ENCODE measurements at places on chromosomes 4 and X. TPM values are rescaled to one million over a fixed set of nuclear protein-coding genes. Genes with fewer than 3 reads are reported as not detected.
A peak's percentile ranks its signal among the peaks of the same experiment; 100 is the strongest.

FAM114A1 gene
- 120 TPM for total RNA-seq

DNA sequence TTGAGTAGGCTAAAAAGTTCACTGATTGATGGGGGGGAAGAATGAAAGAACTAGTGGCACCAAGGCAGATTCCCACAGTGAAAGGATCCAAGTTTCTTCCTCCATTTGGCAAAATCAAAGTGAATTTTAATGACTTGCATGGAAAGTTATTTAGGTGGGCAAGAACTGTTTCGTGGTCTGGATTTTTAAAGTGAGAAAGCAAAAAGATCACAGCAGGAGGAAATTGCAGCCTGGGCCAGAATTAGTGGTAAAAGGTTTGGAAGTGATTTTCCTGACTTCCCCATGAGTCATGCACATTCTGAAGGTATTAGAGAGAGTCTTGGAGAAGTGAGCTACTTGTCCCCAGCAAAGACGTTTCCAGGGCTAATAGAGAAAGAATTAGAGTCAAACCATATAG lies 207.8 kb downstream of the ANTXR2 start:
- DNase-seq = no peak

PQBP1 gene
- 83.1 TPM for total RNA-seq

GRCh38 chr4:41477181-41477905 lies 60.6 kb upstream of the LIMCH1 start:
- DNase-seq = no peak

- no peak for DNase-seq
Observed at GRCh38 chr4:119585771-119586170, 42.8 kb downstream of the PDE5A start.

- DNase-seq = no peak
Observed at GRCh38 chrX:111869639-111870034, 6.3 kb upstream of the TRPC5OS start.

GRCh38 chrX:37509349-37509748 lies 62.1 kb upstream of the LANCL3 start:
- DNase-seq = no peak

GRCh38 chr4:6967846-6968340 lies 58.3 kb downstream of the TBC1D14 start:
- DNase-seq = no peak

- no peak for DNase-seq
Observed at GRCh38 chr4:140243278-140243753, 89.3 kb upstream of the MAML3 start.

DNA sequence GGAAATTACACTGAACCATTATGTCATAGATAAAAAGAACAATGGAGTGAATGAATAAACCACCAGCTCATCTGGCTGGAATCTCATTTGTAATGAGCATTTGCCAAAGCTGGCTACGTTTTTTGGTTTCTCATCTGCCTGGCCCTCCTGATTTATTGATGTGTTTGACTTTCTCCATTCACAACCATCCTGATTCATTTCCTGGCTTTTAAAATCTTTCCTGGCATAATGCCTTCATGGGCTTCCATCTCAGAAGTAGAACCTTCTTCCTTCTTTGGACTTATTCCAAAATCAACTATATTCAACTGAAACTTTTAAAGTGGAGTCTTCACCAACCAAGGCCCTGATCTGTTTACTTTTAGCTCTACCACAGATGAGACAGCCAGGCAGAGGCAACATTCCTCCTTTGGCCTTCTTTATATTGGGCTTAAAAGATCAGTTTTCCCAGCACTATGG lies 36.0 kb upstream of the ARSJ start:
- DNase-seq = no peak

LUZP4 gene
- total RNA-seq = not detected

GRCh38 chr4:112889619-112890527 lies 159.6 kb upstream of the ANK2 start:
- no peak for DNase-seq

DNA sequence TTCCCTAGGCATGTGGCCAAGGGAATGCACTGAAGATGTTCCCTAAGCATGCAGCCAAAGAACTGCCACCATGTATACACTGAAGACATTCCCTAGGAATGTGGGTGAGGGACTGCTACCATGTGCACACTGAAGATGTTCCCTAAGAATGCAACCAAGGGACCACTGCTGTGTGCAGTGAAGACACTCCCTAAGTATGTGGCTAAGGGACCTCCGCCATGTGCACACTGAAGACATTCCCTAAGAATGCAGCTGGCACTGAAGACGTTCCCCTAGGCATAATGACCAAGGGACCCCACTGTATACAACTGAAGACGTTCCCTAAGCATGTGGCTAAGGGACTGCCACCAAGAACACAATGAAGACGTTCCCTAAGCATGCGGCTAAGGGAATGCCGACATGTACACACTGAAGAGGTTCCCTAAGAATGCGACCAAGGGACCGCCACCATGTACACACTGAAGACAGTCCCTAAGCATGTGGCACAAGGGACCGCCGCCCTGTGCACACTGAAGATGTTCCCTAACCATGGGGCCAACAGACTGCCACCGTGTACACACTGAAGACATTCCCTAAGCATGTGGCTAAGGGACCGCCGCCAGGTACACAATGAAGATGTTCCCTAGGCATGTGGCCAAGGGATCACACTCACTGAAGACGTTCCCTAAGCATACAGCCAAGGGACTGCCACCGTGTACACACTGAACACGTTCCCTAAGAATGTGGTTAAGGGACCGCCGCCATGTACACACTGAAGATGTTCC lies 25.6 kb downstream of the DHRSX start:
- DNase-seq = no peak

- DNase-seq = no peak
Observed at GRCh38 chr4:1759818-1760223, 33.3 kb upstream of the FGFR3 start.

DNA sequence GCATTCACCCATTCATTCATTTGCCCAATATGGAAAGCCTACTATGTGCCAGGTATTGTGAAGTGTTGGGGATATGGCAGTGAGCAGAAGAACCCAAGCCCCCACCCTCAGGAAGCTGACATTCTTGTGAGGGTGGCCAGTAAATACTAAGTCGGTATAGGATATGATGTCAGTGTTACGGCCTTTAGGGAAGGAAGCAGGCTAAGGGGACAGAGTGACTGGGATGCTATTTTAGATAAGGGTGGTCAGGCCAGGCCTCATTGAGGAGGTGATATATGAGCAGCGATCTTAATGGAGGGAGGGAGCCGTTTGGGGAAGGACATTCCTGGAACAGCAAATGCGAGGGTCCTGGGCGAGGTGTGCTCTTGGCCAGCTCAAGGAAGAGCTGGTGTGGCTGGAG lies 2.0 kb downstream of the ATP6AP1 start:
- DNase-seq = no peak

DNA sequence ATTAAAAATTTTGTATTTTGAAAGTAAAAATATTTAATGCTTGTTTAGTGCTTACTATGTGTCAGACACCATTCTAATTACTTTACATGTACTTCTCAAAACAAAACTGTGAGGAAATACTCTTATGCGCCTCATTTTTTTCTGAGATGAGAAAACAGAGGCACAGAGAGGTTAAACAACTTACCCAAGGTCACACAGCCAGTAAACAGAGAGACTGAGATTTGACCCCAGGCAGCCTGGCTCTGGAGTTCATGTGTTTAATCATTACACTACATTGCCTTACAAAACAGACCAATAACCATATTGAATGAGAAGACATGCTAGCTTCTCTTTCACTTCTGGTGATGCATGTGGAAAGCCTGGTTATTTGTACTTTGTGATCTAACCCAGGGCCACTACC lies 86.3 kb downstream of the IGSF1 start:
- DNase-seq = no peak

- DNase-seq = peak; percentile 99
Observed at GRCh38 chr4:39181905-39182638, at the start of gene WDR19. WDR19 (plus strand) TSS chr4:39182529; CDS start chr4:39182558, 29 bp downstream.

STATH gene
- not detected for total RNA-seq

DNA sequence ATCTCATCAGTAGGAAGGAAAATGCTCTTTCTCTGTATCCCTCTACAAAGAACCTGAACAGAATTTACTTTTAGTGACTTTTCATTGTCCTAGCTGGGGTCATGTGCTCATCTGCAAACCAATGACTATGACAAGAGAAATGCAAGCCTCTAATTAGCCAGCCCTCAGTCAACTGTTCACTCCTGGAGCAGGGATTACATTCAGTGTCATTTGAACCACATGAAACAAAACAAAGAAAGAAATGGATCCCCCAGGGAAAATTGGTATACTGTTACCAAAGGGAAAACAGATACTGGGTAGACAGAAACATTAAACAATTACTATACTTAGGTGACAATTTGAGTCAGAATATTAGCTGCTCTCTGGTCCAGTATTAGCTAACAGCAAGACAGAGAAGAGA lies 173.6 kb downstream of the RCHY1 start:
- no peak for DNase-seq

NAP1L2 gene
- 6.1 TPM for total RNA-seq

GRCh38 chr4:73816814-73817213 lies 19.7 kb upstream of the CXCL6 start:
- no peak for DNase-seq

DNA sequence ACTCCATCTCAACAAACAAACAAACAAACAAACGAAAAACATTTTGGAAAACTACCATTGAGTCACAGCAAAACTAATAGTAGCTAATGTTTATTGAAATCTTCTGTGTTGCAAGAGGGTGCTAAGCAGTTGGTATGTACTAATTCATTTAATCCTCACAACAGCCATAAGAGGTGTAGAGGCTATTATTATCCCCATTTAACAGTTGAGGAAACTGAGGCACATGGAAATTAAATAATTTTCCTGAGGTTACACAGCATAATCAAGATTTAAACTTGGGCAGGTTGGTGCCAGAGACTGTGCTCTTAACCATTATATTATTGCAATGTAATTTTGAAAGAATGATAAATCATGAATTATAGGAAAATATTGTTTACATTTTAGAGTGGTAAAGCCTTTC lies 17.5 kb upstream of the RHOH start:
- no peak for DNase-seq

IL21 gene
- not detected for total RNA-seq

- no peak for DNase-seq
Observed at GRCh38 chrX:134171661-134172587, 65.1 kb upstream of the CCDC160 start.

- DNase-seq = no peak
Observed at GRCh38 chrX:15170927-15171326, 99.0 kb downstream of the ASB9 start.

PCSK1N gene
- total RNA-seq = 19.6 TPM

GRCh38 chr4:31194823-31195222 lies 474.7 kb downstream of the PCDH7 start:
- no peak for DNase-seq

CT83 gene
- total RNA-seq = not detected

DNA sequence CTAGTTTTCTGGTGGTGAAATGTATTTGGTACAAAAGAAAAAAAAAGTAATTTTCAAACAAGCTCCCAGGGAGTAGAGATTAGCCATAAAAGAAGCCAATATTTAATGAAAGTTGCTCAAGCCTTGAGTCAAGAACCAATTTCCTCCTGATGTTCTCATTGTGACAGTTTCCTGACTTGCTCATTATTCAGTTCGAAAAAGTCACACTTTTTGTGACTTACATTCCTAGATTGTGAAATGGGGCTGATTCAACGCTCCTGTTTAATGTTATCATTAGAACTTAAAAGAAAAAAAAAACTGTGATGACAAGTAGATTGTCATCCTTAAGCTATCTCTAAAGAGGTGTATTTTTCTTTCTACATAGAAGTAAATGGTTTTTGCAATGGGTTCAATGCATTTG lies 122.6 kb upstream of the BMPR1B start:
- DNase-seq = no peak

DNA sequence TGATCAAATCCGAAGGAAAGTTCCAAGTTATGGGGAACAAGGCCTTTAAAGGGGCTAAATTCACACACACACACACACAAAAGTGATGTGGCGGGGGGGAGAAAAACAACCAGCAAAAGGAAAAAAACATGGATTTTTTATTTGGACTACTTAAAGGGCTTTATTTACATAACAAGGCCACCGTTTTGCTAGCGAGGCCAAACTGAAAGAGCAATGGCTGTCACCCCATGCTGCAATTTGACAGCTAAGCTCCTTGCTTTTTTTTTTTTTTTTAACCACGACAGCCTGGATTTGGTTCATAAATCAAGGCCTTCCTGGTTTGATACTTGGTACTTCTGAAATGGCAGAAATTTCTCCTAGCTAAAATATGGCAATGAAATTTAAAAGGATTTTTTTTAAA lies 99.6 kb upstream of the PTCHD1 start:
- no peak for DNase-seq

DNA sequence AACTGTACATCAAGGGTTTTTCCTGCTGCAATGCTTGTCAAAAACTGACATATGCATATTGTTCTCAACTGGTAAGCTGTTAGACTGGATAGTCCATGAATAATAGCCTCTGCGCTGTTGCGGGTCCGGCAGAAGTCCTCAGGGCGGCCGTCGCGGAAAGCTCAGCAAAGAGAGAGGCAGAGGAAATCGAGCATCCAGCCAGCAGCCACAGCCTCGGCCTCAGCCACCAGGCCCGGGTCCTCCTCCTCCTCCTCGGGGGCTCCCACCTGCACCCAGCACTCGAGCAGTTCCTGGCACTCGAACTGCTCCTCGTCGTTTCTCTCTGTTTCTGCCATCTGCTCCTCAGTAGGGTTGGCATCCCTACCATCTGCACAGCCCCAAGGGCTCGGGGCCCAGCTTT lies 53.7 kb downstream of the UPRT start:
- no peak for DNase-seq

DNA sequence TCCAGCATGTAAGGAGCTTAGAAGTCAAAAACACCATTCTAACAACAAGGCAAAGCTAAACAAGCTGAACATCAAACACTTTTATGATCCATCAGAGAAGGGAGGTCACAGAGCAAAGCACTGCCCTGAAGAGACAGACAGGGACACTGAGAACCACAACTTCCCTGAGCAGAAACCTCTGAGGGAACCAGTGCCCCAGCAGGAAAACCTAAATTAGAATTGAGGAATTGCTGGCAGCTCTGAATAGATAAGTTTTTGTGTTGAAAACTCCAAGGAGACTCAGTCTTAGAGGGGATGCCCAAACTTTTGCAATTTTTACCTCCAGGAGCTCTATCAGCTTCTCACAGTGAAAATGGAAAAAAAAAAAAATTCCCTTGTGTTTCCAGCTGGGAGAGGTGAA lies 83.0 kb upstream of the MAPK10 start:
- no peak for DNase-seq

CXorf49 gene
- not detected for total RNA-seq

GRCh38 chr4:80787306-80787705 lies 243.2 kb upstream of the BMP3 start:
- no peak for DNase-seq

GRCh38 chr4:1604706-1605205 lies 79.4 kb downstream of the FAM53A start:
- DNase-seq = peak; percentile 52

GRCh38 chrX:11129534-11130105 lies 18.5 kb downstream of the HCCS start:
- DNase-seq = no peak

Measured in sigmoid colon (tissue), 7 donors.